ENCODE measurements at places on chromosomes 6 and 20. TPM values are rescaled to one million over a fixed set of nuclear protein-coding genes. Genes with fewer than 3 reads are reported as not detected.

RAET1L gene
- not detected for total RNA-seq

NTSR1 gene
- total RNA-seq, result under 0.01 TPM

LGSN gene
- not detected for total RNA-seq

SIM1 gene
- not detected for total RNA-seq
